ENCODE measurements at places on chromosomes 4 and X.

DNA sequence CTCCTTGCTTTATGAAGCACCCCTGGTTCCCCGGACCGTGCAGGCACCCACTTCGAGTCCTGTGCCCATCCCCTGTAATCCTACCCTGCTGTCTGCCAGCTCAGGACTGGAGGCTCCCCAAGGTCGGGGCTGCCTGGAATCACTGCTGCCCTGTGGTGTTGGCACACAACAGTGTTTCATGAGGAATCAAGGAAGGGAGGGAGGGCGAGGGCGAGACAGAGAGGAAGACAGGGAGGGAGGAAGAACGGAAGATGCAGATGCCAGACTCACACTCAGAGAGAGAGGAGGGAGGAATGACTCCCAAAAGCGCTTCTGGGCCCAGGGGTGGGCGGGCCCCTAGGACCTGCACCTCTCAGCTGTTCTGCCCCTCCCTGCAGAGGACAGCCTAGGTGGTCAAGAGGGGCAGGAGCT is 42.9 kb upstream of the ADRA2C start:
- DNase-seq = no peak

- no peak for DNase-seq
These were observed 650.7 kb upstream of the GALNTL6 start for GRCh38 chr4:171162478-171162877.

- DNase-seq = no peak
These were observed 20.8 kb upstream of the CEP135 start for GRCh38 chr4:55927803-55928437.

DNA sequence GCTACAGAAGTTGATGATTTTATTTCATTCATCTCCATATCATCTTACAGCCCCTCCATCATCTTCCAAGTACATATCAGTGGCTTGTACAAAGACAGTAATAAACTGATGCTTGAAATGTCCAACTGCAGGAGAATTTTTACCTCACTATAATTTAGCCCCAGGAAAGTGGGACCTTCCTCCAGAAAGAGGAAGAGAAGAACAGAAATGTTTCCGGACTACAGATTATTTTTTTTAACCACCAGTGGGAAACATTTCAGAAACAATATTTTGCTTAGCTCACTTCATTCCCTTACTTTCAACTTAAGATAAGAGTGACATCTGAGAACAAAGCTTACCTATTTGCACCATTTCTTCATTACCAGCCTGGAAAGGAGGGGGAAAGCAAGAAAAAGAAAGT is 2.0 kb downstream of the ADAMTS3 start:
- DNase-seq = no peak

DNA sequence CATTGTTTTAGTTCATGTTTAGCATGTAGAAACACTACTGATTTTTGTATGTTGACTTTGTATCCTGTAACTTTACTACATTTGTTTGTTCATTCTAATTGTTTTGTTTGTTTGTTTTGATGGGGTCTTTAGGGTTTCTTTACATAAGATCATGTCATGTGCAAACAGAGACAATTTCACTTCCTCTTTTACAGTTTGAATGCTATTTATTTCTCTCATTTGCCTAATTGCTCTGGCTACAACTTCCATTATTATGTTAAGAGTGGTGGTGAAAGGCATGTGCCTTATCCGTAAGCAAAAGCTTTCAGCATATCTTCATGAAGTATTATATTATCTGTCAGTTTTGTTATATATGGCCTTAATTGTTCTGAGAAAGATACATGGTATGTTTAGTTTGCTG is 571.1 kb downstream of the PCDH7 start:
- DNase-seq = no peak

- no peak for DNase-seq
These were observed 22.0 kb downstream of the NBDY start for GRCh38 chrX:56751071-56751470.

DNA sequence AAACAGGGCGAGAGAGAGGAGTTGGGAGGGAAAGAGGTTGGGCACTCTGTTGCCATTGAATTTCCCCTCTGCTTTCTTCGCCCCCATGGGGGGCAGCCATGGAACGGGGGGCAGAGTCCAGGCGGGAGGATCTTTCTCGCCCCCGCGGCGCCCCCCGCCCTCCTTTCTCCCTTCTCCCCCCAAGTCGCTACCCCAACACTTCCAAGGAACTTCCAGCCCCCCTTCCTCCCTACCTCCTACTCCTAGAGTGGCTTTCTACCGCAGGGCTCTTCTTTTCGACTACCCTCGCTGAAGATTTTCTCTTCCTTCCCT is 594 bp upstream of the STAG2 start:
- DNase-seq = no peak

GRCh38 chr4:137644201-137644600 is 111.9 kb upstream of the PCDH18 start:
- no peak for DNase-seq

- DNase-seq = no peak
These were observed 184.3 kb downstream of the QDPR start for GRCh38 chr4:17327591-17327990.
